ENCODE measurements at places on chromosomes 11 and 22.

GRCh38 chr11:10526974-10527918 is 13.7 kb downstream of the RNF141 start:
- DNase-seq, result no peak

- DNase-seq, result no peak
Observed at GRCh38 chr11:119721129-119722120, 7.6 kb downstream of the NECTIN1 start.

GRCh38 chr11:63564056-63564774 is 1.0 kb upstream of the PLAAT2 start:
- DNase-seq, result no peak

GRCh38 chr11:75236062-75236461 is 4.5 kb upstream of the TPBGL start:
- DNase-seq, result no peak

DNA sequence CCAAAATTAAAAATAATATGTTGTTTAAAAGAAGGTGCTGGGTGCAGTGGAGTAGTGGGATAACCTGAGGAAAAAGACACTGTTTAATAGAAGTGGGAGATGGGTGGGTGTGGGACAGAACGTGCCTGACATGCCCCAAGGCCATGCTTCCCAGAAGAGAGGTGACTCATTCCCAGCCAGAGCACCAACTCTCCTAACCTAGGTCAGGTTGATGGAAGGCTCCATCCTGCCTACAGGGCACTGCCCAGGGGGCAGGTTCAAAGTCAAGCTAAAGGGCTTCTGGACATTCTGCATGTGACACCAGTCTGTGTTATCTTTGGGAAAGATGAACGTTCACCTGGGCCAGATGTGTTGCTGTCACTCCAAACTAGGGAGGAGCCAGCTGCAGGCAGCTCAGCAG is 453.1 kb downstream of the SOX6 start:
- DNase-seq, result no peak

DNA sequence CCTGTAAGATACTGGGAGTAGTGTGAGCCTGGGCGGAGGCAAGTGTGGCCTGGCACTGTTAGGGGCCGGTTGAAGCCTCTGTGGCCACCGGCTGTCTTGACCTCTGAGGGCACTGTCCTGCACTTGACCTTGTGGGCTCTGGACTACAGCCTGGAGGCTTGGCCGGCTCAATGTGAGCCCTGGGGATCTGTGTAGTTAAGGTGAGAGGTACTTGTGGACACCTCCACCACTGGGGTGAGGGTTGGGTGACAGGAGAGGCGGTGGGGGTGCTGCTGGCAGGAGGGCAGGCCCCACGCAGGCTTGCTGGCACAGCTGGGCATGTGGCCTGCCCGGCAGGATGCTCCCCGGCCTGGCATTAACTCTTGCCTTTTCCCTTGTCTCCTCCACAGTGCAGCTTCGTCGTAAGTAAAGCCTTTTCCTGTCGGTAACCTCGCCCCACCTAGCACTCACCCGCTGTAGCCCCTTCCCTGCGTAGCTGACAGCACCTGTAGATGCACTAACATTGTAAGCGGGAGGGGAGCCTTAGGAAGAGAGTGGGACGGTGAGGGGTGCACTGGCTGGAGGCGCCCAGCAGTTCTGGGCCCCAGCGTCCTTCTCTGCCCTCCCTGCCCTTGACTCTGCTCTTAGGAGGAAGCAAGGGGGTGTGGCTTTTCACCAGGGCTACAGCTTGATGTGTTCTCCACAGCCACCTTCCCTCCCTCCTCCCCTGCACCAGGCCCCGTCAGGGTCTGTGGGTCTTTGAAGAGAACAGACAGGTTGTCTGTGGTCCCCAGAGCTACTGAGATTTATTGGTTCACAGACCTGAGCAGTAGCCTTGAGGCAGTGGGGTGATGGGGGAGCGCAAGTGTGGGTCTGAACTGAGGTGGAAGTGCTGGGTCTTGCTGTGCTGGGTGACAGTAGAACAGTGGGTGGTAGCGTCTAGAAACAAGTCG is 17.6 kb downstream of the INCENP start:
- no peak for DNase-seq

DNA sequence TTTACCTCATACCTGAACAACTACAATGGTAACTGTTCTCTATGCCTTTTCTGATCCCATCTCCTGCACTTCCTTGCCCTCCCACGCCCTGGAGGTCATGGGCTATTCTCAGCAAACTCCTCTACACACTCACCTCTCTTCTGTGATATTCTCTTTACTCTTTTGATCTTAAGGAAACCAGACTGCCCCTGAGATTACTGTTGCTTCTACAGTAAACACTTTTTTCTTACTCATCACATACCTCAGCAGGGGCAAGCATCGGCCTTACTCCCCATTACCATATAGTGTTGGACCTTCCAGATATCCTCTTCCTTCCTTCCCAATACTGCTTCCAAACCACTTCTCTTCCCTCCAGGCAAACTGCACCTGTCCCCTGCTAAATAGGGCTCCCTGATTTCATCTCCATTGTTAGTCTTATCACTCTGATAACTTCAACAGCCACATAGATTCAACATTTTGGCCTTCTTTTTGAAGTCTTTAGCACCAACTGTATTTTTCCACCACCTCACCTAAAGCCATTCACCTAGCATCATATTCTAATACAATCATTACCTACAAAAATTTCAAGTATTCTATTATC is 141.2 kb downstream of the RBFOX2 start:
- no peak for DNase-seq

GRCh38 chr22:28029201-28029948 is 110.3 kb upstream of the PITPNB start:
- no peak for DNase-seq

DNA sequence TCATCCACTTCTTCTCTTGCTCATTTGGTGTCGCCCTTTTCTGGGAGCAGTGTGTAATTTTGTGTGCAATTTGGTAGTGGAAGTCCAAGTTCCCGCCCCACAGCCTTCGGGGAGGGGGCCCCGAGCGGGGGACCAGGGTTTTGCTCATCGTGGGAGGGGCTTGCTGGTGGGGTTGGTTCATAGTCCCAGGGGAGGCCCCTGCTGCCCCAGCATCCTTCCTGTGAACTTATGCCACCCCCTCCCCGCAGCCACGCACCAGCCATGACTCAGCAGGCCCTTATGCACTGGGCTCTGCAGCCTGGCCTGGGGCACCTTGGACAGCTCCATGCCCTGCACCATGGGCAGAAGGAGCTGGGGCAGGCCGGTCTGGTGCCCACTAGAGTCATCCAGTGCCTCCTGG is 1183.6 kb downstream of the BRD1 start:
- DNase-seq, result no peak

- no peak for DNase-seq
Observed at GRCh38 chr22:49756676-49757075, 71.0 kb downstream of the BRD1 start.

GRCh38 chr22:47759909-47760308 is 997.5 kb downstream of the TBC1D22A start:
- no peak for DNase-seq

DNA sequence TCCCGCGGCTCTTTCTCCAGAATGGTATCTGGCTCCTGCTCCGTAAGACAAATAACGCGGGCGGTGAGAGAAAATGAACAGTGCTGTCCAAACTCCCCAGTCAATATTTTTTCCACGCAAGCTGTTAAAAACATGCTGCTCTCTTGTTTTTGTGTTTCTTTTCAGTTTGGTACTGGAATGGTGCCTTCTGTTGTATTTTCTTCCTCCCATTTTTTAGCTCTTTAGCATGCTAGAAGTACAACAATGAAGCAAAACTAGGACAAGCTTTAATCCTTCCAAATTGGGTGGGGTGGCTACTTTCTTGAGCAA is 599 bp upstream of the PPP2R1B start:
- DNase-seq, result no peak
